ENCODE measurements at places on chromosomes 2 and 18.

DNA sequence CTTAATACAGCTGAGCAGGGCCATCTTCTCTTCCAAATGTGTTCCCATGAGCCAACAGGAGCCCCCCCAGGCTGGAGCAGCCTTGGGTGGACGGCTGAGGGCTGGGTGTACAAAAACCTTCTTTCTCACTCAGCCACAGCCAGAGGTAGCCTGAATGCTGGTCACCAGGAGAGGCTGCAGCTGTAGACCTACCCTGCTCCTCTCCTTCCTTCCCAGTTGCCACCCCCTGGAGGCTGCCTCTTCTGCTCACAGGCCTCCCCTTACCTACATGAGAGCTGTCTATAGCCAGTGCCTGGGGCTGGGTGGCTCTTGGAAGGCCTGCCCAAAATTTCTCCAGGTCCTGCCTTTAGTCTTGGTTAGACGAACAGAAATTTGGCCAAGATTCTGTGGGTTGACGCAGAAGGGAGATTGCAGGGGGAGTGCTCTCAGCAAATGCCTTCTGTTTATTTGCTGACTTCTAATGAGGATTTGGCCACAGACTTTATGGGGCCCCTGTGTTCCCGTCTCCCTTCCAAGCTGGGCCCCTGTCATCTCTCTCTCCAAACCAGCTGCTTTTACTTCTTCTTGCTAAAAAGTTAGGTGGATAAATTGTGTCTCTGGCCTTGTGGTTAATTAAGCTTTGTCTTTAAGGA lies 18.3 kb downstream of the CELF4 start:
- no peak for DNase-seq

DNA sequence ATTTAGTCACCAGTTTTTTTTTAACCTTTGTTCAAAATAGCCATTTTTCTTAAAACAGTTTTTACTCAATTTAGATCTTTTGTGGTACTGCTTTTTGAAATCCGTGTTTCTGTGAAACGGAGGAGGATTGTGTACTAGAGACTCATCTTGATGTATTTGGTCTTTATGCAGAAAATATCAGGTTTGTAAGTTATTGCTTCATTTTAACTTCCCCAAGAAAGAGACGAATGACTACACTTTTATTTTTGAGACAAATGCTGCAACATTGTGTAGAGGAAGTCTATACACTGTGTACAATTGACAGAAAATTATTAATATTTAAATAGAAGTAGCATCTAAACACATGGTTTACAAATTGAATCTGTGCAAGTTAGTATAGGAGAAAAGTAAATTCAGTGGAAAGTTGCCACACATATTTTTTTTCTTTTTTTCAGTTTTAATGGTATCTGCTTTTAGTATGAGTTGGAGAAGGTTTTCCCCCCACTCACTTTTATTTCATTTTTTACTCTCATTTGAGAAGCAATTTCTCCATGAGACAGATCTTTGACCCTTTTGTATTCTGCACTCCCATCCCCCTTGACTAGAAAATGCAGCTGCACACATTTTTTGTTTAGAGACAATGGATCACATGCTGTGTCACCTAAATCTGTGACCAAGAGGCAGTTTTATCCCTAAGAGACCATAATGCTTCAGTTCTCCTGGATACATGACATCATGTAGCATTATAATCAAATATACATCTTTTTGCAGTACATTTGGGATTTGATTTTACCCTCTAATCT lies 200.8 kb upstream of the STON1 start:
- peak; percentile 41 for DNase-seq

DNA sequence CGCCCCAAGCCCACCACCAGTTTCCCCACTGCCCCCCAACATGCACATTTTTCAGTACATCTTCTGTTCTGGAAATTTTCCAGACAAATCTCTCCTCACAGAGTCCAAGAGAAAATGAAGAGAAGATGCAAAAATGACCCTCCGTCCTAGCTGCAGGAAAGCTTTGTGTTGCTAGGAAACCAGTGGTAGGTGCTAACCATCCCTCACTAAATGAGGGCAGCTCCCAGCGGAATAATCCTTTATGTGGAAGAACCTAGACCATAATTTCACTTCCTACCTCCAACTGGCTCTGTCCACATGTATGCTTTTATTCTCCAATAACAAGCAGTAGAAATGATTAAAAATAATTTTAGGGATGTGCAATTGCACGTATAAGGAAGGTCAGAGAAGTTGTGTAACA lies 311.9 kb upstream of the EPHA4 start:
- no peak for DNase-seq

DNA sequence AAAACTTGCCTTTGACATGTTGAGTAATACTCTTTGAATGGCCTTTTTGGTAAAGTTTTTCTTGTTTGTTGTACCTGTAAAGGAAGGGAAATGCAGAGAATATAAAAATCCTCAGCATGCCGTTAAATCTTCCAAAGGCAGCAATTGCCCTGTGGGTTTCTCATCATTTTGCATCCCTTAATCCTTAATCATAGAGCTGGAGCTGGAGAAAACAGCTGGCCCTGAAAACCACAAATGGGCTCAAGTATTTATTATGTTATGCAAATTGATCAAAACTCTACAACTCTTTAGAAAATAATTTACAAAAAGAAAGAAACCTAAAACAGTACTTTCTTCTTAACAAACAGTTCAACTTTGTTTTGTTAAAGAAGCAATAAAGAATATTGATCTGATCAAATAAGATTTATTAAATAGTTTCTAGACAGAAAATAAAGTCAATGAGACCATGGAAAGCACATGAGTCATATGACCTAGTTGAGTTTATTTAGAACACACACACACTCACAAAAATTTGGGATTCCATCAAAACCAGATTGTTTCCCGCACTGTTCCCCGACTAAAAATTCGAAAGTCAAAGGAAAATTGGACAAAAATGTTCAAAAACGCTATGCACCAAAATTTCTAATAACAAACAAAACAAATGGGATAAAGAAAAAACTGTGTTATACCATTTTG lies 309.0 kb downstream of the GULP1 start:
- DNase-seq = no peak

DNA sequence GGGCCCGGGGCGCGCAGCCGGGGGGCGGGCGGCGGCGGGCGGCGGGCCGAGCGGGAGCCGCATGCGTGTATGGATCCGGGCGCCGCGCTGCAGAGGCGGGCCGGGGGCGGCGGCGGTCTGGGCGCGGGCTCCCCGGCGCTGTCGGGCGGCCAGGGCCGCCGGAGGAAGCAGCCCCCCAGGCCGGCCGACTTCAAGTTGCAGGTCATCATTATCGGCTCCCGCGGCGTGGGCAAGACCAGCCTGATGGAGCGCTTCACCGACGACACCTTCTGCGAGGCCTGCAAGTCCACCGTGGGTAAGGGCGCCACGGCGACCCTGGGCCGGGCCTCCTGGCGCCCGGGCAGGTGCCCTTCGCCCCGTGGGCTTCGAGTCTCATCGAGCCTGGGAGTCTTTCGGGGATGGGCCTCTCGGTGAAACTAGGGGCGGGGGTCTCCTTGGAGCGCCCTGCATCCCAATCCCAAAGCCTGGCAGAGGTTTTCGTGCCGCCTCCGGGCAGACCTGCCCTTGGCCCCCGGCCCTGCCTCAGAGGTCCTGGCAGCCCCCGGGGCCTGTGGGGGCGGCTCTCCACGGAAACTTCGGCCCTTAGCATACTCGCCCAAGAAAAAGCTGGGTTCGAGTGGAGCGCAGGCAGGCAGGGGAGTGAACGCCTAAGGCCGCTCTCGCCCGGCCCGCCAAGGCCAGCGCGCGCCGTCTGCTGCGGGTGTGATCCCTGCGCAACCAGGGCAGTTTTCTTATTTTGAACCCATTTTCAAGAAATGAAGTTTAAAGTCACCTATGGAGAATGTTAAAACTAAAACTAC lies 622 bp downstream of the RAB12 start:
- DNase-seq = peak; percentile 43

GRCh38 chr18:5584746-5585417 lies 41.1 kb upstream of the EPB41L3 start:
- no peak for DNase-seq

DNA sequence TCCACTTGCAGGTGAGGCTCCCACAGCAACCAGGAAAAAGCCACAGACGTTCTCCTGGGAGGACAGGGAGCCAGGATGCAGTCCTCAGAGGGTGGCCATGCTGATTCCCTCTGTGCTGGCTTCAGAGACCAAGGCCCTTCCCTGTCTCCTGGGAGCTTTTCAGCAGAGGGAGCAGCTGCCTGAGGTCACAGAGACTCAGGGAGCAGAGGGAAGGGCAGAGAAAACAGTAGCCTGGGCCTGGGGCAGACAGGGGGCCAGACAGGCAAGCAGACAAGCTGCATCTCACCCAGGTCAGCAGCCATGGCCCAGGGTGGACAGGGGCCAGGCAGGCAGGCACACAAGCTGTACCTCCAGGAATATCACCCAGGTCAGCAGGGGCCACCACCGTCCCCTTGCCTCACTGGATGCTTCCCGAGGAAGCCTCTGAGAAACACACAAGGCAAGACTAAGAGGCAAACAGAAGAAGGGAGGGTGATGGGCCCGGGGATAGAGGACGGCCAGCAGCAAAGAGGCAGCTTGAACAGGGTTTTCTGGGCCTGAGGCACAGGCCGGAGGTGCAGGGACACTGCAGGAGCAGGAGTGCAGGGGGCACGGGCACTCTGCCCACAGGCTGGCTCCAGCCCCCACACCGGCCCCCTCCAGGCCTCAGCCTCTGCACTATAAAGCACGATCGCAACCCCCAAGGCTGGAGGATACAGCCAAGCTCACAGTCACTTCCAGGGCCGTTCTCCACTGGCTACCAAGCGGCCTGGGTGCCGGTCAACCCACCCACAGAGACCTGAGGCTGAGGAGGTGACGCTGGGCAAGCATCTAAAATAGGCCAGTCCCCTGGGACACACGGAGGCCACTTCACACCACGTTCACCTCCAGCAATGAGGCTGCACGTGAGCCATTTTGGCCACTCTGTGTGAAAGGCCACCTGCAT lies 6.1 kb downstream of the SLC66A2 start:
- peak; percentile 24 for DNase-seq

- DNase-seq = peak; percentile 39
These were observed 28.7 kb upstream of the ZEB2 start for GRCh38 chr2:144548532-144549191.

- no peak for DNase-seq
These were observed 34.7 kb downstream of the MAP4K4 start for GRCh38 chr2:101732199-101732598.

DNA sequence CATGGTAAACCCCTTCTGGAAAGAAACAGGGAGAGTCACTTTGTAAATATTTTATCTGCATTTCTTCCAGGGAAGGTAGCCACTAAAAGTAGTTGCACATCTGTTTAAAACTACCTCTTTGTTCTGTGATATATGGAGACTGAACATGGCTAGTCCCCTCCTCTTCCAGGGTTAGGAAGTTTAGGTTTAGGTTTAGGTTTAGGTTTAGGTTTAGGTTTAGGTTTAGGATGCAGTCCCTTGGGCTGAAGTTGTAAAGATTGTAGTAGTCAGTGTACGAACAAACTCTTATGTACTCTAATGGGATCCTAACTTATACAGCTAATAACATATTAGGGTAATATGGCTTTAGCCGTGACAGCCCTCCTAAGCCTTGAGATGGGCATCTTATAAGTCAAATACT lies 880.2 kb upstream of the TMEFF2 start:
- DNase-seq = no peak

- no peak for DNase-seq
These were observed 13.4 kb downstream of the PPP1R1C start for GRCh38 chr2:181998891-181999654.

All from hematopoietic multipotent progenitor cell treated with erythropoietin and hydrocortisone succinate and interleukin-3 and kit ligand, for 6 days (in vitro differentiated cells).